CD4-positive, alpha-beta T cell treated with Interleukin-21 for 1 hour (primary cell): ENCODE measurements at places on chromosomes 4 and X.

DNA sequence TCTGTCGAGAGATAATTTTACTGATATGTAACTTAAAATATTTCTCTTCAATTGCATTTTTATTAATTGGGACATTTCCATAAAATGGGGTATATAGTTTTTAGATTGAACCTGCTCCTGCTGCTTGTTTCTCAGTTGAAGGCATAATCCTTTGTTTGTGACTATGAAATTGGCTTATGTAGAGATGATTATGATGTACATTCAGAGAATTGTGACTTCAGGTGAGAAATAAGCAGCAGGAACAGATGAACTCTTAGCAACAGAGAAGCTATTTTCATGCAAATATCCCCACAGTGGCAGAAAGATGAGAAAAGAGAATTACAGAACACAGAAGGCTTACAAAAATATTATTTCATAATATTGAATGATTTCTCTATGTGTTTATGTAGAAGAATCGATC is 1499.5 kb upstream of the ADGRL3 start:
- no peak for DNase-seq

- no peak for DNase-seq
Observed at GRCh38 chr4:139682741-139683151, 17.1 kb downstream of the MGST2 start.

- no peak for DNase-seq
Observed at GRCh38 chr4:81503586-81503985, 31.9 kb upstream of the RASGEF1B start.

GRCh38 chr4:173301518-173302201 is 32.5 kb downstream of the HMGB2 start:
- peak; percentile 51 for DNase-seq

- DNase-seq: no peak
Observed at GRCh38 chrX:84865113-84865512, 138.6 kb upstream of the APOOL start.

DNA sequence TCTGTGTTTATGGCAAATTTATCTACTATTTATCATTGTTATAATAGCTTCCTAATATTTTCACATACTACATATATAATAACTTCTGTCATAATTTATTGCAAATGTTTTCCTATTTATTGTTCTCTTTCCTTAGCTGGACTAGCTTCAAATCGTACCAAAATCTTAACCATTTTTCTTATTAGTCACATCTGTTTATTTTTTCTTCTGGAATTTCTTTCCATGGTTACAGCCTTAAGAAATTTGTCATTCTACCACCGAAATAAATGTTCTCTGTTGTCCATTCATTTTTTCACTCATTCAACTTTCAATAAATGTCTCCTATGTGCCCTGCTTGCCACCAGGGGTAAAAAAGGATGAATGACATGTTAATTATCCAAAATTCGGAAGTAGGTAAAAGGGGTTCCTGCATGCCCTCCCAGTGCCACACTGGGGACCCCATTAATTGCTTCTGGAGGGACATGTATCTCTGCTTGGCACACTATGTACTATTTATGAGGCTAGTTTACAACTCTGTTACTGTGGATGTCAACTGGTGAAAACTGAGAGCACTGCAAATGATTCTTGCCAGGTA is 182.1 kb downstream of the SH3KBP1 start:
- DNase-seq: no peak

- no peak for DNase-seq
Observed at GRCh38 chr4:186481998-186482790, 73.2 kb downstream of the MTNR1A start.

DNA sequence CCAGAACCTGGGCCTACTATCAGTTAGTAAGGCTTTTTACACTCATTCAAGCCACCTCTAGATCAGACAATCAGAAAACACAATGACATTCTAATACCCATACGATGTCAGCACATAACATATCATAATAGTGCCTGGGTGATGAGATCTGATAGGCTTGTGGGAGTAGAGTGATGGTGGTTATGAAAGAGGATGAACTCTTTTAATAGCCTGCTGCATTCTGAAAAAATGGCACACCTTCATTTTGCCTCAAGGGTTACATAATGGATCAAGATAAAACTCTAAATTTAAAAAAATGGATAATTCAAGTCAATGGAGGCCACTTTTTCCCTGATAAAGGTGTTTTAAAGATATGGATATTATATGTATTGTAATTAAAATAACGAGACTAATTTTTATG is 215.6 kb downstream of the MAML3 start:
- DNase-seq: no peak

- DNase-seq: no peak
Observed at GRCh38 chr4:145847764-145848163, 90.9 kb downstream of the ZNF827 start.

DNA sequence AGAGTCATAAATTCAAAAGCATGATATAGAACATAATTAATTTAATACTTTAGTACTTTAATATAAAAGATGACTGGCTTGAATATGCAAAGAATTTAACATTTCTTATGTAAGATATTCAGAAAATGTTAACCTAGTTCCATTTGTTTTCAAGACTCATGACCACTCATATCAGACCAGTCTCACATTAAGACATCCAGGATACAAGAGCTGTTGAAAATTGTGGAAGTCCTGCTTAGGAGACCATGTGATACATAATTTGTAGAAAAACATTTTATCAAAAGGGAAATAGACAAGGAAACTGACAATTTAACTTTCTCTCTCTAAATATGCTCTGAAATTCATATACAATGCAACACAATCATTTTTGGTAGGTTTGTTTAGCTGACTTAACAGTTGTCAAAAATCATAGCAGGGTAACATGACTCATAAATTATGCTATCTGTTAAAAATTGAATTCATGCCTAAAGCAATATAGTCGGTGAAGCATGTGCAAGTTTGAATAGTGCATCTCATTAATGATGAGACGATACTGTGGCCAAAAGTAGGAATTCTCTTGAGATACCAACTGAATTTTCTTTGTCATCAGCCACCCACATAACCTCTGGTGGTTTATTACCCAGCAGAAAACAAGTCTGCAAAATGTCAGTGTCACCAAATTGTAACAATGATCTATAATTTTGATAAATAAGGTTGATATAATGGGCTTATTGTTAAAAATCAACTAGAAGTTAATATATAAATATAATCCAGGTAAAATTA is 211.4 kb downstream of the GASK1B start:
- no peak for DNase-seq

DNA sequence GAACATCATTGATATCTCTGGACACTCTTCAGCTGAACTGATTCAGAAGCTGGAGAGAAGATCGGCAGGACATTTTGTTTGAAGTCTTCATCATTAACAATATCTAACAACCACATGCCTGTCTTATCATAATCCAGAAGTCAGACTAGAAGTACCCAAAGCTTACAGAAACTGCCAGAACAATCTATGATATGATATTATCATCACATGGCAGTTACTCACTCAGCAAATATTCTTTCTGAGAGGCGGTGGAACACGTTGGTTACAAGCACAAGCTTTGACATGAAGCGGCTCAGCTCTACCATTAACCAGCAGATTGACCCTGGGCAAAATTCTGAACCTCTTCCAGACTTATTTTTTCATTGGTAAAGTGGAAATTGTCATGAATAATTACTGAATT is 69.4 kb upstream of the KIT start:
- no peak for DNase-seq

DNA sequence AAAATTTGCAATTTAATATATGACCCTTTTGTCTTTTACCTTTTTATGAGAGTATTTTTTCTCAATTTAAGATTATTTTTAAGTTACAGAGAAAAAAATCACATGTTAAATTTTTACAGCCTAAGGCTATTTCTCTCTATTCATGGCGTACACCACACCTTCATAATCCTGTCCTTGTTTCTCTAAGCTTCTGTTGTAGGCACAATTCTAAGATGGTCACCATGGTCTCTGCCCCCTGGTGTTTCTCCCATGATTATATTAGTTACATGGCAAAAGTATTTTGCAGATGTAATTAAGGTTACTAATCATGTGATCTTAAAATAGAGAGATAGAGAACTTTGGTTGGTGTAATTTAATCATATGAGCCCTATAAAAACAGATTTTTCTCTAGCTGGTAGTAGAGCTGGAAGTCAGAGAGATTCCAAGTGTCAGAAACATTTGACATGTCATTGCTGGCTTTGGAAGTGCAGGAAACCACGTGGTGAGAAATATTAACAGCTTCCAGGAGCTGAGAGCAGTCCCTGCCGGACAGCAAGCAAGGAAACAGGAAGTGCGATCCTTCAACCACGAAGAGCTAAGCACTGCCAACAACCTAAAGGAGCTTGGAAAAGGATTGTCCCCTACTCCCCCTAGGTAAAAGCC is 89.8 kb downstream of the EIF4E start:
- DNase-seq: no peak

DNA sequence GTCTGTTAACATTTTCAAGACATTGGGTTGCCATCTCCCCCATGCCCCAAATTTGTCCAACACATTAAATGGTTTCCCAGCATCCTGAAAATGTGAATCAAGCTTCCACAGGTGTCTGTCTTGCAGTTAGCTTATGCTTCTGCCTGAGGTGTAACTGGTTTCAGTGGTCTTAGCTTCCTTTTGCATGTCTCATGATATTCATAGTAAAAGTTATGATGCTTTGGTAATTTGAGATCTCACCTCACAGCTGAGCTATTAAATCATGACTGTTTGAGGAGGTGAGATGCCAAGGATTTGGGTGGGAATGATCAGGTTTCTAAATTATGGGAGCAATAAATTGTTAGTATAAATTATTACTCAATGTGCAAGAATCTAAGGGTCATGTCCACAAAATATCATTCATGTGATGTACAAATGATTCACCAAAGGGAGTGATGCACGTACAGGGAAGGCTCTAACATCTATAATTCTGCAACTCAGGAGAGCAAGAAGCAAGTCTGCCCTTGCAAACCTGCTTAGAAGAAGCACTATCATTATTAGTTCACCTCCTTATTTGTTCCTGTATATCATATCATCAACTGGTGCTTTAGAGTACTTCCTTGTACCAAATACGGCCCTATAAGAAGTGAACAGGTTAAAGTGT is 17.1 kb upstream of the RAI2 start:
- no peak for DNase-seq

GRCh38 chr4:142818476-142818875 is 27.6 kb downstream of the INPP4B start:
- no peak for DNase-seq

- no peak for DNase-seq
Observed at GRCh38 chrX:1686642-1687041, 71.8 kb downstream of the ASMT start.

DNA sequence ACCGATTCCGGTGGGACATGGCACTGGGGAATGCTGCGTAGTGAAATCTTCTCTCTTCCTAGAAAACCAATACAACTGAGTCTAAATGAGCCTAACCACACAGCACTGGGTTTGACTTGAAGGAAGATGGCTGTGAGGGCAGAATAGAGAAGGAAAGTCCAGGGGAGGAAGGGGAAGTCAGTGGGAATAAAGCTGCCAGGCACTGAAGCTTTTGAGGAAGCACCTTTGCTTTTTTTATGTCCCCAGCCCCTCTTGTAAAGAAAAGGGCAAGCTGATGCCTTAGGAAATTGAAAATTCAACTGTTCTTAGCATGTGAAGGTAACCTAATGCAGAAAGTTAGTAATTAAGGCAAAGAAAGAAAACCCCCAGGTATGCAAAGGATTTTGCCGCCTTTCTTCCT is 20.6 kb downstream of the MED28 start:
- no peak for DNase-seq

GRCh38 chr4:106286611-106287010 is 29.4 kb downstream of the TBCK start:
- DNase-seq: no peak

DNA sequence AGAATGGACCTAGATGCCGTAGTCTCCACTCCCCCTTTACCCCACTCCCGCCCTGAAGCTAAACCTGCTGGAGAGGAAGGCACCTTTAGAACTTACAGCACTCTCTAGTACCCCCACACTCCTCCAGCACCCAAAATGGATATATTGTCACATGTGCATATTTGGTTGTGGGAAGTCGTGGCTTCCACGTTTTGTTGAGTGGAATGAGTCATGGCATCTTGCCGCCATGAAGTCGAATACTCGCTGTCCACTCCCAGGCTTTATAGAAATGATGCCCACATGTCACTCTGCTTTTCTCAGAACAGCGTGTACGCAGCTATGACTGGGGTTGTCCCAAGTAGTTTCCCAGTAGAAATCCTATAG is 545 bp downstream of the ABCE1 start:
- peak; percentile 60 for DNase-seq

DNA sequence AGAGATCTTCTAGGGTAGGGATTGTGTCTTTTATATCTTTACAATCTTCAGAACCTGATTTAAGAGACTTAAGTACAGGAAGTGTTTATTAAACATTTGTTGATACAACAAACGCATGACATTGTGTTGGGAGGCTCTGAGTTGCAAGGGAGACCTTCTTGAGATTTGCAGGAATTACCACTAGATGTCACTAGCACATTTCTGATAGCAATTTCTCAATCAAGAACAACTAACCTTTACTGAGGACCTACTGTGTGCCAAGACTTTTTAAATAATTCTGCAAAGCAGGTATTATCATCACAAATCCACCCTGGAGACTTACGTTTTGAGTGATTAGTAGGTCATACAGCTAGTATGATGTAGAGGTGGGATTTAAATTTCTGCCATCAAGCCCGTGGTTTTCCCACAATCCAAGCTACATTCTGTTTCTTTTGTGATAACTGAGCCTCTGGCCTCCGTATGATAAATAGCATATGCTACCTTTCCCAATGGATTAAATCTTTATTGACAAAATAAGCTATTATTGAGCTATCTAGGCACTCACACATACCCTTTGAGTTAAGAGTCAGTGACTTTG is 986.0 kb downstream of the CCSER1 start:
- DNase-seq: no peak

- no peak for DNase-seq
Observed at GRCh38 chr4:110292994-110293744, 94.8 kb upstream of the ELOVL6 start.

- no peak for DNase-seq
Observed at GRCh38 chr4:24544208-24544988, 40.0 kb downstream of the DHX15 start.

- DNase-seq: no peak
Observed at GRCh38 chr4:163598028-163598427, 103.5 kb downstream of the TMA16 start.

DNA sequence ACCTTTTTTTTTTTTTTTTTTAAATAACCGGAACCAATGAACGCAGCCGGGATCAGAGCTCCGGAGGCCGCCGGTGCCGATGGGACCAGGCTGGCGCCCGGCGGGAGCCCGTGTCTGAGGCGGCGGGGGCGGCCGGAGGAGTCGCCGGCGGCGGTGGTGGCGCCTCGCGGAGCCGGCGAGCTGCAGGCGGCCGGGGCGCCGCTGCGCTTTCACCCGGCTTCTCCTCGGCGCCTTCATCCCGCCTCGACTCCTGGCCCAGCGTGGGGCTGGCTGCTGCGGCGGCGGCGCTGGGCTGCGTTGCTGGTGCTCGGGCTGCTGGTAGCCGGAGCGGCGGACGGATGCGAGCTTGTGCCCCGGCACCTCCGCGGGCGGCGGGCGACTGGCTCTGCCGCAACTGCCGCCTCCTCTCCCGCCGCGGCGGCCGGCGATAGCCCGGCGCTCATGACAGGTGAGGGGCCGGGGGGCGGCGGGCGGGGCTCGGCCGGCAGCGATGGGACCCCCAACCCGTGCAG is 337 bp downstream of the STIM2 start:
- DNase-seq: peak; percentile 58
